Endothelial cell of umbilical vein (primary cell): ENCODE measurements at places on chromosomes 16 and 17.
A peak's percentile ranks its signal among the peaks of the same experiment; 100 is the strongest.

DNA sequence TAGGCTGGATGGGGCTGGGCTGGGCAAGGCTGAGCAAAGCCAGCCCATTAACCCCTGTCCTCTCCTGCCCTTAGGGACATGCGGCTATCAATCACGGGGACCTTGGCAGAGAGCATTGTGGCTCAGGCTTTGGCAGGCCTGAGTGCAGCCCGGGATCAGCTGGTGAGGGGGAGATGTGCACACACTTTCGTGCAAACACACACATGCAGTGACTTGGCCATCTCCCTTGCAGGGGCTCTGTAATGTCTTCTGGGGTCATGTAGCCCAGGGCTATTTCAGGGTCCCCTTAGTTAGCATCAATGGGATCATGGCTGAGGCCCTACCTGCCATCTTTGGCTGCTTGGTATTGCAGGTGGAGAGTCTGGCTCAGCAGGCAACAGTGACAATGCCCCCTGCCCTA is 6.9 kb downstream of the CARMIL2 start:
- DNase-seq: no peak

GRCh38 chr17:9258115-9259015 is 237.1 kb downstream of the NTN1 start:
- DNase-seq: peak; percentile 20

DNA sequence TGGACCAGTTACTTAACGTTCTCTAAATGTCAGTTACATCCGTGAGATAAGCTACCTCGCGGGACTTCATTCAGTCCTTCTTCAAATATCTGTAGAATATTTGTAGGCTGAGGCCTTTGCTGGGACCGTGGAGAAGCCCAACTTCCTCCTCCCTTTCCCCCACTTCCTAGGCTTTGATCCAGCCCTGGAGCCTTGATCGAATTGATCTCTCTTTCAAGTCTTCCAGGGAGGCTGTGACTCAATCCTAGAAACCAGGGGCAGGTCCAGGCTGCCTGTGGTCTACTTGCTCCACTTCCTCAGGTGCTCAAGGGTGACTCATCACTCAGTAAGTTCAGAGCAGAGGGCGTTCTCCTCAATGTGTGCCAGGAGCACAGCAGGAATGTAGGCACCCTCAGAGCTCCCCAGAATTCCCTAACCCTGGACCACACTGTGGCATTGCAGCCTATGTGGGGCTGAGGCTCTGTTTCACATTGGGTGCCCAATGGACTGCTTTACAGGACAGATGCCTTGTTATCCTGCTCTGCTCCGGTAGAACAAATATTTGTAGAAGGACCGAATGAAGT is 11.2 kb upstream of the CEP20 start:
- no peak for DNase-seq

DNA sequence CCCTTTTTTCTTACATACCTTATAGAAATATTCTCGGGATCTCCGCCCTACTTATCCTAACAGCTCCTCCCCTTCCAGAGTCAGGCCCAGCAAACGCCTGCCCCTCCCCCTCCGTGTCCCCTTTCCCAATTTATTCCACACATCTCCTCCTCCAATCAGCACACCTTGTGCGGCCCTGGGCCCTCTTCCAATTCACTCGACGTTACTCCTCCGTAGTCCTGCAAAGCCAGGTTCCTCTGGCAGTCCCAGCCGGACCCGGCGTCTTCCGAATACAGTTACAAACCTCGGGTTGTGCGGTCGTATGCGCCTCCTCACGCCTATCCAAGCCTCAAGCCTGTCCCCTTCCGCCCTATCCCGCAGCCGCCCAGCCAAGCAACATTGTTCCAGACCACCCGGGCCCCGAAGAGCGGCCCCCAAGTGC is 677 bp downstream of the CBX1 start:
- no peak for DNase-seq

GRCh38 chr17:2950846-2951245 is 112.6 kb downstream of the OR1D5 start:
- no peak for DNase-seq

DNA sequence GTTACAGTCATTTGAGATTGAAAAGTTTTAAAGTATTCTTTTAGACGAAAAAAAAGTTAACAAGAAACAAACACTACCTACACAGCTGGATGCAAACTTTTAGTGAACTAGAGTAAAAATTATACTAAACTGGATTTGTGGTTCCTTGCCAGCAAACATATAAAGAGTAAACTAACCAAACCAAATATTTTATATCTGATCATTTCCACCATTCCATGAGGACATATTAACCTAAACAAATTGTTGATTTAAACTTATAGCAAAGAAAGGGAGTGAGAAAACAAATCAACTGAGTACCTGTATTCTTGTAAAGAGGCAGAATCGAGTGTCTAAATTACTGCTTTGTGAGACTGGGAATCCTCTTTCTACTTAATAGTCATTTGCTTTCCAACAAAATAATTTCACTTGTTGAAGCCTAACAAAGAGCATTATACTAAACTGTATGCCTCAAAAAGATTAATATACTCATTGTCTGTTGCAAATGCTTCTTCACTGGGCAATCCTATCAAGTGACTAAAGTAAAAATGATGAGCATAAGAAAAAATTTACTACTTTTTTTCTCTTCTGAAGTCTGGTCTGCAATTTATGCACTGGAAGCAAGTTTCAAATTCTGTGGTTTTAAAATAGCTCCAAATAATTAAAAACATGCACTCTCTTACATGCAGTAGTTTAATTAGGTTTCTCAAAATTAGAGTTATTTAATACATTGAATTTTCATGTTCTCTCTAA is 37.5 kb downstream of the AKAP10 start:
- DNase-seq: no peak

GRCh38 chr17:74215342-74215727 is 2.0 kb downstream of the TTYH2 start:
- no peak for DNase-seq

- no peak for DNase-seq
These were observed 2.5 kb downstream of the FAM83G start for GRCh38 chr17:19001907-19002590.

DNA sequence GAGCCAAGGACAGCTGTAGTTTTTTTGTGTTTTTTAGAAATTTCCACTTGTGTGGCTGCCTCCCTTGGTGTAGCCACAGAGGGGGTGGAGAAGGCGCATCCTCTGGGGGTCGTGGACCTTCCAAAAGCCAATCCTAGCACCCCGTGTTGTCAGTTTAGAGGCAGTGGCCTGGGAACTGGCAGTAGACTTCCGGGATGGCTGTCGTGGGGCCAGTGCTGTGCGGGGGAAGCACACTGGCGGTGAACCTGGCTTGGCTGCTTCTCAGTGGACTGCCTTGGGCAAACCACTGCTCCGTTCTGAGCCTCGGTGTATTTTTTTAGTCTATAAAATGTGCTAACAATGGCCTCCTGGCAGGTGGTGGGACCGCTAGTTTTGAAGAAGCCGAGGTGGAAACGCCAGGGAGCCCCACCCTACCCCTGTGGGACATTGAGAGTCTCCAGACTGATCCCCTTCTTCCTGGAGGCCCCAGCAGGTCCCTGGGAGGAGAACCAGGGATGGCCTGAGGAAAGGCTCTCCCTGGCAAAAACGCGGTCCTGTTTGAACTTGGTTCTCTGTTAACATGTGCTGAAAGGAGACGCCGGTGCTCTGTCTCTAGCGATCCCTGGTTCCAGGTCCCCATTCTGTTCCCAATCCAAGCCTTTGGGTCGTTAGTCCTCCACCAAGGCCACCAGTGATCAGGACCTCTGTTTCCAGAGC is 125.7 kb downstream of the CMIP start:
- DNase-seq: no peak

- no peak for DNase-seq
These were observed 4.8 kb upstream of the ZNF469 start for GRCh38 chr16:88377961-88378360.

DNA sequence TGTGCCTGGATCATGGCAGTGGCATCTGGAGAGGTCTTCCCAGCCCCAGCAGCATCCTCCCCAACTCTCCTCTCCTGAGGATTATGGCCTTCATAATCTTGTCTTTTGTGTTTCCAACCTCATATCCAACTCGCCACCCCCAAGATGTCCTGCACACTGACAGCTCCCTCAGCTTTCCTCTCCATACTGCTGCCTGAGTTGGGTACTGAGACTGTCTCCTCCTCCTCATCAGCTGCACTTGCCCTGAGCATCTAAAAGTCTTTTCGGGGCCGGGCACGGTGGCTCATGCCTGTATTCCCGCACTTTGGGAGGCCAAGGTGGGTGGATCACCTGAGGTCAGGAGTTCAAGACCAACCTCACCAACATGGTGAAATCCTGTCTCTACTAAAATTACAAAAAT is 2.0 kb downstream of the CD300LB start:
- DNase-seq: no peak
